Activated naive CD4-positive, alpha-beta T cell (primary cell): ENCODE measurements at places on chromosomes 3 and 15.

- DNase-seq: no peak
Observed at GRCh38 chr3:32817558-32818228, at the start of gene TRIM71. TSS of gene TRIM71 (plus strand) at chr3:32817997. CDS start at chr3:32818081, 84 bp downstream.

DNA sequence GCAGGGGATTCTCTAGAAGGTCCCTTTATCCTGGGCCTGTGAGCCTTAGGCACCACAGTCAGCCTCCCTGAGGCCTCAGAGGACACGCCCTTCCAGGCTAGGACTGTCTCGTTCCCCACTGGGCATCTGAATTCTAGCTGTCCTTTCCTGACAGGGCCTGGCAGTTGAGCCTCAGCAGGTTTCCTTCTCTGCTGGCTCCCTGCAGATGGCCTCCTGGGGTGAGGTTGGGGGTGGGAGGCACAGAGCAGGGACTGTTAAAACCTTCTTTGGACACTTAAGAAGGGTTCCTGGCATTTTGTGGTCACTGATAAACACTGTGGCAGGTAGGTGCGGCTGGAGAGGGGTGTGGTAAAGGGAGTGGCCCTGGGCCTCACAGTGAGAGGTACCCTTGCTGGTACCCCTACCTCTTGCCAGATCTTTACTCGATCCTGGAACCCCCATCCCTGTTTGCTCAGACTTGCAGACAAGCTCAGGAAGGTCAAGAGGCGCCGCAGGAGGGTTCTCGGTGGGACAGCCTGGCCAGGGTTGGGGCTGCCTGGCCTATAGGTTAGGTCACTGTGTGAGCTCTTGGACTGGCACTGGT is 8.5 kb downstream of the CLK3 start:
- DNase-seq: no peak

DNA sequence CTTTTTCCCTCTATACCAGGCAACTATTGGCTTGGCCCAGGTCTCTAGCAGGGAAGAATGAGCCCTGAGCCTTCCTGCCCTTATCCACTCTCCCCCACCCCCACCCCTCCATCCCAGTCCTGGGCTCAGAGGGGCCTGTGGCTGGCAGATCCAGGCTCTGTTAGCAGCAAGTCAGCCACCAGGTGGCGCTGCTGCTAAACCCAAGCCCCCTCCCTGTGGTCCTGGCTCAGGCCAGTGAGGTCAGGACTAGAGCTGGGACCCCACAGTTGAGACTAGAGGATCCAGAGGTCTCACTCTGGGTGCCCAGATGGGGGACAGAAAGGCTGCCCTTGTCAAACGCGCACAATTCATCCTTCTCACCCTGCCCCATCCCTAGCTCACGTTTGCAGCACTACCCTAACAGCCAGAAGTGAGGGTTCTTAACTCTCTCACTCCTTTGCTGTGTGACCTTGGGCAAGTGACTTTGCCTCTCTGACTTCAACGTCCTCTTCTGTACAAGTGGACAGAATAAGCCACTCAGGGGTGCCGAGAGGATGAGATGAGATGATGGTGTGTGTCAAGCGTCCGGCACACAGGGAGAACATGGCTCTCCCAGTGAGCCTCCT is 46.8 kb upstream of the SLC6A1 start:
- DNase-seq: no peak

DNA sequence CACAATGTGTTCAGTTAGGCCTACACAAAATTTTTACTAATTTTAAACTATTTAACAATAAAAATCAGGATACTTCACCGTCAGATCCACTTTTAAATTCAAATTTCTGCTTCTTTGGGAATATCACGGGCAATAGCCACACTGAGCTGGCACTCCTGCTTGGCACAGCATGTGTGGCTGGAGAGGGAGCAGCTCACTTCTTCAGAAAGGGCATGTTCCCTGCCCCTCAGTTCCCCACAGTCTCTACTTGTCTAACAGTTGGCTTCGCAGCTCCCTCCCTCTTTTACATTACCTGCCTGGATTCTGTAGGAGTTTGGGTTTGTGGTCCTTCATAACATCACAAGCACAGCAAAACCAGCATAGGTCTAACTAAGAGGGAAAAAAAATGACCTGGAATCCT is 76.0 kb upstream of the TRIM42 start:
- DNase-seq: no peak

DNA sequence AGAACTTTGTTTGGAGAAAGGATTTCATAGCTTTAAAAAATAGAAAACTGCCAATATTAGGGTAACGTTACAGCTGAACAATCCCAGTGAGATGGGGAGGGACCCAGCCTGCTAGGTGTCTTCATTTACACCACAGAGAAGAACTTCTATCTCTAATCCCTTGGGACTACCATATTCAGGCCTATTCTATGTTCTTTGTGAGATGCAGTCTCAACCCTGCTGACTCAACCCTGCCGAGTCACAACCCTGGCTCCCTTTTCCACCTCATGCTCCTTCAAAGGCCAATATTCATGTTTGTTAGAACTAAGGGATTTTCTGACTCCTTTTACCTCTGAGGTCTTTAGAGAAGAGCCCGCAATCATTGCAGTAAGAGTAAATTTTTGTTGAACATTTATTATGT is 350.5 kb downstream of the EPHB1 start:
- DNase-seq: no peak

- DNase-seq: no peak
Observed at GRCh38 chr3:167671878-167672427, 18.2 kb upstream of the WDR49 start.

GRCh38 chr15:80846031-80846815 is 67.1 kb downstream of the CEMIP start:
- DNase-seq: no peak

GRCh38 chr3:42655331-42655888 is 1.9 kb downstream of the ZBTB47 start:
- DNase-seq: no peak
